GM06990 (cell line): ENCODE measurements at places on chromosomes 7 and 10.

DNA sequence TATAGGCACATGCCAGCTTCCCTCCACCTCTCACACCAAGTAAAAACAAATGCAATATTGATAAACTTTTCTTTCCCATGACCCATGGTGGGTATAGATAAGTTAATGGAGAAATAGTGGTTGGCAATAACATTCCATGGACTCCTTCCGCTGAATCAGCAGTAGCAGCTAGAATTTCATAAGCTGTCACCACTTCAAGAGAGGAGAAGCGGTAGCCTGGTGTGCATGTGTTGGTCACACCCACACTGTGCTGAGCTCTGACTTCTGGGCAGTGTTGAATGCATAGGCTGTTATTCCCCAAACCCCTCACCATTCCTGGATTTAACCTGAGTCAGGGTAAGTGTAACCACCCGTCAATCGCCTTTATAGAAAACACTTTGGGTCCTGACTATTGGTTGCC lies 32.5 kb upstream of the BMPER start:
- DNase-seq: no peak

DNA sequence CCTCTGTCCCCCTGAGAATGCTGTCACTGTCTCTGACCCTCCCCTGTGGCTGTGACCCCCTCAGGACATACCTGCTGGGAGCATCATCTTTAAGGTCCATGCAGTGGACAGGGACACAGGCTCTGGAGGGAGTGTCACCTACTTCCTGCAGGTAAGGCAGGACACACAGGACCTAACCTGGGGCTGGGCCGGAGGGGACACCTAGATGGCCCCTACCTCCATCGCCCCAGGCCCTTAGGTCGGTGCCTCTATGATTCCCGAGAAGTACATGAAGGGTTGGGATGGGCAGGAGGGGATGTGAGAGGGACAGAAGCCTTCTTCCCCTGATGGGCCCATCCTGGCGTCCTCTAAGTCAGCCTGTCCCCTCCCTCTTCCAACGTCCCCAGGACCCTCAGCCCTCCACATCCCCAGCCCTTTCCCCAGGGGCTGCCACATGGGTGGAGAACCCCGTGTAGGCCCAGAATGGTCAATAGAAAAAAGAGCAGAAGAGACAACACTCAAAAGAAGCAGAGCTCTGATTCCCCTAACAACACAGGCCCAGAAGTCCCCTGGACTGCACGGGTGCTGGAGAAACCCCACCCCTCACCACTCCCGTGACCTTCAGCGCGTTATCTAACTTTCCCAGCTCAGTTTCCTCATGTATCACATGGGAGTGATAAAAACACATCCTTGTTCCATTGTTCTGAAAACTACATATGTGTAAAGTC lies 6.4 kb downstream of the CDHR1 start:
- DNase-seq: no peak

- DNase-seq: no peak
Measured at GRCh38 chr7:101961811-101962210, 144.4 kb downstream of the CUX1 start.

GRCh38 chr10:100128951-100129350 lies 47.3 kb upstream of the CPN1 start:
- DNase-seq: no peak

DNA sequence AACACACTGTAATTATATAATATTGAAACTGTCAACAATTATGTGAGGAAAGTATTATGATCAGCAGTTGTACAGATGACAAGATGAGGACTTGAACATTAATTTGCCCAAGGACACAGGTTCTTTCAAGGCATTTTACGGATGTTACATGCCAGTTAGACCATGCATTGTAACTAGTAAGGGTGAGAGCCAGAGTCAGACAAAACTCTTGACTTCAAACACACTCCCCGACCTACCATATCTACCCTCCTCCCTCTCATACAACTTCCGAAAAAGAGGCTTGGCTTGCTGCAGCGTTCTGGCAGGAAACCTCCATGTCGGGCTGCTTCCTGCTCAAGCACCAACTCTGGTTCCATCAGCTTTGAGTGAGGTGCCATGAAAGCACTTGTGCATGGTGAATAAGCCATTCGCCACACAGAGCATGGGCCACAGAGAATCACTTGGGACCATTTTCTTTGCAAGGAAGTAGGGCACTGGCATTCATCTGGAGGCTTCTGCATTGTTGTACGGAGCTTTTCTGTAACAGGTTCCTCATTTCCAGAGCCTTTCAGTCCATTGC lies 53.2 kb downstream of the FOXI2 start:
- DNase-seq: no peak

GRCh38 chr7:149741629-149742028 lies 31.8 kb downstream of the ZNF467 start:
- no peak for DNase-seq

- DNase-seq: peak; percentile 66
Measured at GRCh38 chr7:44977304-44977958, 1.4 kb downstream of the MYO1G start.

DNA sequence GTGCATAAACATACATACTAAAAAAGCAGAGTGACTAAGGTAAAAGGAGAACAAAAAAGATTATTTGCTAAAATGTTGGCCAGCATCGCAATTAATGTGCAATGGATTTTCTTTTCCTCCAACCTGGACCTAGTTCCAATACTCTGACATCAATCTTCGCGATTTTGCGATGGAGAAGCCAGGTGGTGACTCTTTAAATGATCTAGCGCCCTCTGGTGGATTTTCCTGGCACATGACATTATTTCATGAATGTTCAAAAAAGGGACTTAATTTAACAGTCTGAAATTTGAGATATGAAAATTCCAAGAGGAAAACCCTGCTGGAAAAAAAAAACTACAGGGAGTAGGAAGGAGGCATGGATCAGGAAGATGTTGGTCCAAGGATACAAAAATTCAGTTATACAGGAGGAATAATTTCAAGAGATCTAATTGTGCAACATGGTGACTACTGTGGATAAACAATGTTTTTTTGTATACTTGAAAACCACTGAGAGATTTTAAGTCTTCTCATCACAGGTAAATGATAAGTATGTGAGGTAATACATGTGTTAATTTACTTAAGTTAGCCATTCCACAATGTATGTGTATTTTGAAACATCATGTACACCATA lies 4.3 kb upstream of the KCNMA1 start:
- peak; percentile 33 for DNase-seq

DNA sequence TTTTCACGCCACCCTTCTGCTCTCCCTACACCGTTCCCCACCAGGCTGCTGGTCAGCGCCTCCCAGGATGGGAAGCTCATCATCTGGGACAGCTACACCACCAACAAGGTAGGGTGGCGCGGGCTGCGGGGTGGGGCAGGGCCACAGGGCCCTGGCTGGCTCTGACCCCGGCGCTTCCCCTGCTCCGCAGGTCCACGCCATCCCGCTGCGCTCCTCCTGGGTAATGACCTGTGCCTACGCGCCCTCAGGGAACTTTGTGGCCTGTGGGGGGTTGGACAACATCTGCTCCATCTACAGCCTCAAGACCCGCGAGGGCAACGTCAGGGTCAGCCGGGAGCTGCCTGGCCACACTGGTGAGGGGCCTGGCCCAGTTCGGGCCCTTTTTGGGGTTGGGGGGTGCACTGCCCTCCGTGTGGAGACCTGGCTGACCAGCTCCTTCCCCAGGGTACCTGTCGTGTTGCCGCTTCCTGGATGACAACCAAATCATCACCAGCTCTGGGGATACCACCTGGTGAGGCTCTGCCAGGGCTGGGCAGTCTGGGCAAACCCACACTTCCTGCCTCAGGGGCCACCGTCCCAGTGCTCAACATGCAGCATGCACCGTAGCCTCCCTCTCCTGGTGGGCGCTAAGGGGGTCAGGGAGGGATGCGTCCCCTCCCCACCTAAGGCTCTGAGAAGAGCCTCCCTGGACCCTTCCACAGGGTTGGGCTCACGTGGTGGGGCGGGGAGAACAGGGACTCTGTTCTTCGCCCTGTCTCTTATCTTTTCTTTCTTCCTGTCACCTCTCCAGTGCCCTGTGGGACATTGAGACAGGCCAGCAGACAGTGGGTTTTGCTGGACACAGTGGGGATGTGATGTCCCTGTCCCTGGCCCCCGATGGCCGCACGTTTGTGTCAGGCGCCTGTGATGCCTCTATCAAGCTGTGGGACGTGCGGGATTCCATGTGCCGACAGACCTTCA lies 4.0 kb downstream of the GNB2 start:
- DNase-seq: no peak

DNA sequence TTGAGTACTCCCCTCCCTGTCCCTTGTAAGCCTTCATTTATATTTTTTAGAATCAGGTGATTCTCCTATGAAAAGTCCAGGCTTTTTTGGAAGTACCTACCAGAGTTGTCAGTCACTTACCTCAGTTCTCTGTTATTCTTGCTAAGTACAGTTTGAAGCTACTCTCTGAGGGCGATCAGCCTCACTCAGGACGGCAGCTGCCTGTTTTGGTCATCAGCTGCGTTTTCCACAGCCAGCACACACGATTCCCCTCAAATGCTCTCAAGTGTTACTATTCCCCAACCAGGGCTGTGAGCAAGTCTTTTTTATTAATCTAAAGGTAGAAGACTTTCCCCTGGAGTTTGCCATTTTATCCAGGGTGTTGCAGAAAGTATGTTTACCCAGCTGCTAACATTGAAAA lies 328.6 kb downstream of the SUGCT start:
- DNase-seq: no peak

DNA sequence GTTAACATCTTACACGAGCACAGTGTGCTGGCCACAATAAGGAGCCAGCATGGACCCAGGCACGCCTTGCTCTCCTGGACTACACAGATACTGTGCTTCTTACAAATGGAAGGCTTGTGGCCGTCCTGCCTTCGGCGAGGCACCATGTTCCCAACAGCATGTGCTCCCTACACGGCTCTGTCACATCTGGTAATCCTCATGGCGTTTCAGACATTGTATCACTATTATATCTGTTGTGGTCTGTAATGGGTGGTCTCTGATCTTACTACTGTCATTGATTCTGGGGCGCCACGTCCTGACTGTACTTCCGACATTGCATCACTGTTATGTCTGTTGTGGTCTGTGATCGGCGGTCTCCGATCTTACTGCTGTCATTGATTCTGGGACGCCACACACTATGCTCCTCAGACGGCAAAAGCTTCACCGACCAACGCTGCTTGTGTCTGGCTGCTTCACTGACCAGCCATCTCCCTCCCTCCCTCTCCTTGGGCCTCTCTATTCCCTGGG lies 195.4 kb downstream of the MAD1L1 start:
- no peak for DNase-seq

GRCh38 chr7:89908736-89909135 lies 245.5 kb upstream of the STEAP1 start:
- DNase-seq: no peak

- no peak for DNase-seq
Measured at GRCh38 chr7:94276795-94277194, 117.9 kb upstream of the COL1A2 start.

DNA sequence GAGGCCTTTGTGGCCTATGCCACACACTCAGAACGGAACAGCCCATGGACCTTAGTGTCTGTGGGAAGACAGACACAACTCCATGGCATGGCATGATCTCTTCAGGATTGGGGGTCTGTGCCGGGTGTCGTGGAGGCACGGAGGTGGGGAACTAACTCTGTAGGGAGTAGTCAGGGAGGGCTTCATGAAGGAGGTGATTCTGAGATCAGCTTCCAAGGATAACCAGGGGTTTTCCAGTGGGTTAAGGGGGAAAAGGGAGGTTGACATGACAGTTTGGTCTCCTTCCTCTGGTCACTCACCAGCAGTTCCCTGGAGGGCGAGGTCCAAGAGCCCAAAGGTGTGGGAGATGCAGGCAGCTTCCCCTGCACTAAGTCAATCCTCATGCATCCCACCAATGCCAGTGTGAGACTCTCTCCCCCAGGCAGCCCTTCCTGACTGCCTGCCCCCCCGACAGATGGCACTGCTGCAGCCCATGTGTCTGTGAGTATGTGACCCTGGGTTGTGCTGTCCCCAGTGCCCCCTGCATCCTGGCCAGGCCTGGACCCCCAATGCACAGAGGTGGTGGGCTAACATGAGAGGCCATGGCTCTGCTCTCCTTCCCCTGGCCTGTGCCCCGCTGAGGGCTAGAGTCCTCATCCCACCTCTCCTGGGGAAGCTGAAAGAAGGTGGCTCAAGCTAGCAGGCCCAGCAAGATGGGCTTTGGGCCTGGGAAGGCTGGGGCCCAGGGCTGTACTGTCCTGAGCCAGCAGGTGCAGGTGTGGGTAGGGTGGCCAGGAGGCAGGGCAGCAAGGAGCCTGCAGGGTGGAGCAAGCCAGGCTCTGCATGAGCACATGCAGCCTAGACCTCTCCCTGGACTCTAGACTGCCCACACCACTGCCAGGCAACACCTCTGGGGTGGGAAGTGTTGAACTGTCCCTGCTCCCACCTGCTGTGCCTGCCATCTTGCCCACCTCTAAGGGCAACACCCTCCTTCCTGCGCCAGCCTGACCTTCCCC lies 39.7 kb downstream of the RASGEF1A start:
- DNase-seq: no peak

- DNase-seq: no peak
Measured at GRCh38 chr7:47757921-47758411, 176.1 kb upstream of the TNS3 start.

GRCh38 chr7:52080493-52080892 lies 763.9 kb upstream of the COBL start:
- DNase-seq: no peak

- DNase-seq: no peak
Measured at GRCh38 chr7:24123076-24123475, 160.9 kb upstream of the NPY start.

DNA sequence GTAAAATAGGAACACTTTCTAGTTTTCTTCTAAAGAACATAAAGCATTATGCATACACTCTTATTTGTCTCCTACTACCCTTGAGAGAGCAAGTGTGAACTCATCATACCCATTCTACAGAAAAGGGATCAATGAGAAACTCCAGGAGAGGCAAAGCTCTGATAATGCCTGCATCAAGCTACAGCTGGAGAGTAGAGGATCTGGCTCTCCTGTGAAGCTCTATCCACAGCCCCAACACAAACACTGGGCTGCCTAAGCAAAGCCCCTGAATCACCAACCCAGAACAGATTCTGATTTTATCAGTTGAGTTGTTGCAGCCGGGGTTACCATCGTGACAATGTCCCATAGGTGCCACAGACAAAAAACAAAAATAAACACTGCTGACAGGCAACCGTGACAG lies 74.9 kb downstream of the NUDCD3 start:
- no peak for DNase-seq

DNA sequence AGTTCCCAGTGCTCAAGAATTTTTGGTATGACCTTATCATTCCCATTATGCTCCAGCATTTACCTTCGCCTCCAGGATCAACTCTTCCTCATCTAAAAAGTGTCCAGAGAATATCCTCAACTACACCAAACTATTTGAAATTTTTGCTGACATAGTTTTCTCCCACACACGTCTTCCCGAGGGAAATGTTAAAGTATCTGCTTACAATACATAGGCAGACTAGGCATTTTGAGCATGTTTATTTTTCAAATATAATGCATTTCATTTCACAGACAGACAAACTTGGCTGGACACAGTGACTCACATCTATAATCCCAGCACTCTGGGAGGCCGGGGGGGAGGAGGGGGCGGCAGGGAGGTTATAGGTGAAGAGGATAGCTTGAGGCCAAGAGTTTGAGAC lies 177.1 kb upstream of the TRIM24 start:
- no peak for DNase-seq

GRCh38 chr10:52316001-52316400 lies 1.9 kb downstream of the DKK1 start:
- no peak for DNase-seq

- peak; percentile 46 for DNase-seq
Measured at GRCh38 chr7:6232534-6232933, 39.9 kb downstream of the CYTH3 start.
